GM13977 (cell line): ENCODE measurements at places on chromosomes 3 and 15.

- no peak for DNase-seq
These were observed 7.3 kb downstream of the B3GNT5 start for GRCh38 chr3:183260167-183260904.

DNA sequence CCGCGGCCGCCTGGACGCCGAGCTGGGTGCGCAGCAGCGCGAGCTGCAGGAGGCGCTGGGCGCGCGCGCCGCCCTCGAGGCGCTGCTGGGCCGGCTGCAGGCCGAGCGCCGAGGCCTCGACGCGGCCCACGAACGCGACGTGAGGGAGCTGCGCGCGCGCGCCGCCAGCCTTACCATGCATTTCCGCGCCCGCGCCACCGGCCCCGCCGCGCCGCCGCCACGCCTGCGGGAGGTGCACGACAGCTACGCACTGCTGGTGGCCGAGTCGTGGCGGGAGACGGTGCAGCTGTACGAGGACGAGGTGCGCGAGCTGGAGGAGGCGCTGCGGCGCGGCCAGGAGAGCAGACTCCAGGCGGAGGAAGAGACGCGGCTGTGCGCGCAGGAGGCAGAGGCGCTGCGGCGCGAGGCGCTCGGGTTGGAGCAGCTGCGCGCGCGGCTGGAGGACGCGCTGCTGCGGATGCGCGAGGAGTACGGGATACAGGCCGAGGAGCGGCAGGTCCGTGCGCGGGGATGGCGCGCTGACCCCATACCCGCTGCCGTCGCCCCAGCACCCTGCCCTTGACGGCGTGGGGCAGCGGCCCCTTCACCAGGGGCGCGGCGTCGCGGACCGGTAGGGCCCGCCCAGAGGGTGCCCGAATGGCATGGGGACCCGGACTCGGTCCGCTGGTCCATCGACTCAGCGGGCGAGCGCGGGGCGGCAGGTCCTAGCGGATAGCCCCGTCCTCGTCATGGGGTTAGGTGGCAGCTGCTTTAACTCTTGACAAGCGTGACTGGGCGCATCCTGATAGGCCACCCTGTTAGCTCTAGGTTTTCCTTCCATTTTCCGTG is 848 bp downstream of the SYNM start:
- peak; percentile 74 for DNase-seq

- no peak for DNase-seq
These were observed 25.0 kb downstream of the RGMA start for GRCh38 chr15:93063796-93064690.

DNA sequence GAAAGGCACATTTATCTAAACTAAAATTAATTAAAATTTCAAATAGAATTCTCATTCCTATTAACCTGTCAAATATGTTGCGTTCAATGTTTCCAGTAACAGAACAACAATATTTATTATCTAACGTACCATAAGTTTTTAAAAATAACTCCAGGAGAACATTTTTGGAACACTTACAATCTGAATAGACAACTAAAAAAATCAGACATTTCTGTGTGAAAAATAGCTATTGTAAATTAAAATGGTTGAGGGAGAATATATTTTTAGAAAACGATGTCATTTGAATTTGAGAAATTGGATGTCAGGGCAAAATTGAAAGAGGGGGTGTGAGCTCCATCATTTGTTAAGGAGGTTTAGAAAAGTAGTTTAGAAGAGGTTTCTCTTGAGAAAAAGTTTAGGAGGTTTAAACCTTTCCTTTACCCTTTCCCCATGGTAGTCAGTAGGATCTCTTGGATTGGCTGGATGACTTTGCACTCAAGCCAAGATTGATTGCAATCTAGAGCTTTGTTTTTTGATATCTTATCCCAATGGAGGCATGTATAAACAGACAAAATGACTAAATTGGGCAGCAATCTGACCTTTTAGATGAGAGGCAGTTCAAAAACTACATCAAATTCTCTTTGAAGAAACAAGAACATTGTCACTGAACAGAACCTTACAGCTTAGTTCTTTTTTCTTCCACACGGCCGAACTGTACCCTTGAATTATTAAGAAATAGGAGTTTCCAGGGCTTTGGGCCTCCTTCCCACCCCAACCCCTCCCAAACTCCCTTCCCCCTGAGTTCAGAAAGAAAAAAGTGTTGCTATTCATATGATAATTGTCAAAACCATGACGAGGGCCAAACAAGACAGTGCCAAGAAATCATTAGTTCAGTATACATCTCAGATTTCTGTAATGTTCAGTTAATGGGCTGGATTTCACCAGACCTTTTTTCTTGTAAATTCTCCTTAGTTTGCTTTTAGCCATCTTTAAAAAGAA is 79.7 kb upstream of the CDIN1 start:
- no peak for DNase-seq

DNA sequence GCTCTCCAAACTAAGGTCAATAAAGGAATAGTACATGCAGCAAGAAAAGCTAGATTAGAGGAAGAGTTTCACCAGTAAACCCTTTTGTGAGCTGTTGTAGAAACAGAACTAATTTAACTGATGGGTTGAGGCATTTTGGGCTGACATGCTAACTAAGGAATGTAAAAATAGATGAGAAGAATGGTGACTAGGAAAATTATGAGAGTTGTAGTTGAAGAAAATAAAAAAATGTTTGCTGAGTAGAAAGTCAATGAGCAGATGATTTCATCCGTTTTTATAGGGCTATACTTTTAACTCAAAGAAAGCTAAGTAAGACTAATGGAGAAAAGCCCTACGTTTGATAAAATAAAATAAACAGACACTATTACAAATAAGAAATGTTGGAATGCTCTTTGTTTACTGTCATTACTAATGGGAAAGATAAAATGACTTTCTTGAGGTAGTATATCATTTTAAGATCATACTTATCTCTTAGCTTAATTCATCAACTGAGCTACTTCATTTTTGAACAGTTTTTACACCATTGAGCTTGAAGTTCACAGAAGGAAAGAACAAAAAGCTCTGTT is 209.4 kb upstream of the DPH6 start:
- no peak for DNase-seq

DNA sequence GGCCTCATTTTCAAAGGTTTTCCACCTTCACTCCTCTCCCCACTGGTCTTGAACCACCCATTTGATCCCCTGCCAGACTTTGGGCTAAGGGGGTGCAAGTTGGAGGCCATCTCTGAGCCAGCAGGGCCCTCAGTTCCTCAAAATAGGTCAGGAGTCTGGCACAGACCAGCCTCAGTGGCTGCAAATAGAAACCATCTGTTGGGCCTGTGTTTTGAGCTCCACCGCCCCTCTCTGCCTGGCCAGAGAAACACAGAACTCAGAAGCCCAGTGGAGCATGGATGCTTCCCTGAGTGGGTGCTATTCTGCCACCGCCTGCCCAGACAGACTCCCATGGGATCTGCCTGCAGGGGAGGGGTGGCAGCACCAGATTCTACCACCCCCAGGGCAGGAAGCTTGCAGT is 56.3 kb downstream of the CORO2B start:
- no peak for DNase-seq
